Bronchial epithelial cell (primary cell): ENCODE measurements at places on chromosomes 11 and 22.

GRCh38 chr22:46569055-46569847 is 31.8 kb upstream of the CELSR1 start:
- no peak for DNase-seq

DNA sequence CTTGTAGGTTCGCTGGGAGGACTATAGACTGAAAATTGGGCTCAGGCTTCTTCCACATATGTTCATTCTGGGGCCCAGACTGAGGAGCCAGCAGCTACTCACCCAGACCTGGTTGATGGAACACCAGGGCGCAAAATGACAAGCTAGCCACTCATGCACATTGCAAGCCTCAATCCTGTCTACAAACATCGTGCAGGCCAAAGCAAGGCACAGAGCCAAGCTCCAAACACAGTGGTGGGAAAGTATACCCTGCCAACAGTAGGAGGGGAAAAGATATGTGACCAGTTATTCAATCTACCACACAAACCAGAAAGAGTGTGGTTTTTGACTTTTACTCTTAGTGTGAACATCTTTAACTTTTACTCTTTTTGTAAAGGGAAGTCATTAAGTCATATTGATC is 660.5 kb downstream of the NTM start:
- no peak for DNase-seq

GRCh38 chr11:81211050-81211449 is 1522.6 kb downstream of the FAM181B start:
- DNase-seq = no peak

DNA sequence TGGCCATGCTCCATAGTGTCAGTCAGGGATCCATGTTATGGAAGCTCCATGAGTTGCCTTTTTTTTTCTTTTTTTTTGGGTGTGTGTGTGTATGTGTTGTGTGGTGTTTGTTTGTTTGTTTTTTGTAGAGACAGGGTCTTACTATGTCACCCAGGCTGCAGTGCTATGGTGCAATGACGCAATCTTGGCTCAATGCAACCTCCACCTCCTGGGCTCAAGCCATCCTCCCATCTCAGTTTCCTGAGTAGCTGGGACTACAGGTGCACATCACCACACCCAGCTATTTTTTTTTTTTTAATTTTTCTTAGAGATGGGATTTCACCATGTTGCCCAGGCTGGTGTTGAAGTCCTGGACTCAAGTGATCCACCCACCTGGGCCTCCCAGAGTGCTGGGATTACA is 1.1 kb upstream of the TRIM22 start:
- no peak for DNase-seq

DNA sequence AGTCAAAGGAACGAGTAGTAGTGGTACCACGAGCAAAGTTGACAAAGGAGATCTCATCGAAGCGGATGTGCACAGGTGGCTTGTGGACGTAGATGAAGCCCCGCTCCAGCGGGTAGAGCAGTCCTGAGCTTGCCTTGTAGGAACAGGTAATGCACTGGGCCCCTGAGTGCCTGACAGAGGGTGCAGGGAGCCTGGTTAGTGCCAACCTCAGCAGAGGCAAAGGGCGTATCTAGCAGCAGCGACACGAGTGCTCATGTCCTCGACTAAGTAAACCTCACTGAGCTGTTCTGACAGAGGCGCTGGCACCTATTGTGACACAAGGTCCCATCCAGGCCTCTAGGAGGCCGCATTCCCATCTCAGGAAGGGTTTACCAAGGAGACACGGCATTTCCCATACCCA is 4.0 kb downstream of the SSRP1 start:
- DNase-seq = no peak

DNA sequence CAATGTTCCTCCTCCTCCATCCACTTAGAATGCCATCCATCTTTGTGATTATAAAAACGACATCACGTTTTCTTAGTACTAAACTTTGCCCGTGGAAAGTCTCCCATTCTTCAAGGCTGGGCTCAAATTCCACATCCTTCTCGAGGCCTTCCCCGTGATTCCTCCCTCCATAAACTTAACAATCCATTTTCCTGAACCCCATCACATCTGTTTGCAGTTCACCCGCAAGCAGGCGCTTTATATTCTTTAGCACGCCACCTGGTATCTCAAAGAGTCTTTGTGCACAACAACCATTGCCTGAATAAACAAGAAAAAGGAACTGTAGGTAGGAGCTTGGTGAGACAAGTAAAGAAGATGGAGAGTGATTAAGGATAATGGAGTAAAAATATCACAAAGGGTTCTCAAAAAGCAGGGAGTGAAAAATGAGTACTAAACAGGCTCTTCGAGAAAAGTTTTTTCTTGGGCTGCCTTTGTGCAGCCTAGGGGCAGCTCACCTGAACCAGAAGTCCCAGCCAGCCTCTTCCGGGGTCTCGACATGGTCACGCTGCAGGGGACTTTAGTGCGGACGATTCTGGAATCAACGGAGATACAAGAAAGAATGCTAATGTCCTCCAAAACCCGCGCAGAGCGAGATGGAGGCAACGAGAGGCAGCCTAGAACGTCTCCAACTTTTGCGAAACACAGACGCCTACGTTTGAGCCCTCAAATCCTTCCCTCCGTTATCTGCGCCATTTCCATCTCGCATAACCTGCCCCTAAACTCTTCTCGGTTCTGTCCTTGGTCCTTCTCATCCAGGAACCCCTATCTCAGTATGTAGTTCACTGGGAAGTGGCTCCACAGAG is 585 bp downstream of the THYN1 start:
- no peak for DNase-seq

DNA sequence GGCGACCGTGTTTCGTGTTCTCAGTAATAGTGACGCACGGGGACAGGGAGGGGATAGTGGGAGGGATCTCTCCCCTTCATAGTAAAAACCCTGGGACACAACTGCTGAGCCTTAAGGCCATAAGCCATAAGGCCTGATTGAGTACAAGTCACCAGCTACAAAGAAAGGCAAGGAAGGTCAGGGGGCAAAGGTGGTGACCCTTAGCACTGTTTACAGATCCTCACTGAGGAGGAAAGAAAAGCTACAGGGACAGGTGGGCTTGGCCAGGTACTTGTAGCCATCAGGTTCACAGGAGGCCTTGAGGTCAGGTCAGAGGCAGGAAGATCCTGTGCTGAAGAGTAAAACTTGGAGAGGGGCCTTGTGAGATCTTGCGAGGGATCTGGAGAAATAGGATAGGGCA is 15.1 kb upstream of the AMPD3 start:
- DNase-seq = no peak

DNA sequence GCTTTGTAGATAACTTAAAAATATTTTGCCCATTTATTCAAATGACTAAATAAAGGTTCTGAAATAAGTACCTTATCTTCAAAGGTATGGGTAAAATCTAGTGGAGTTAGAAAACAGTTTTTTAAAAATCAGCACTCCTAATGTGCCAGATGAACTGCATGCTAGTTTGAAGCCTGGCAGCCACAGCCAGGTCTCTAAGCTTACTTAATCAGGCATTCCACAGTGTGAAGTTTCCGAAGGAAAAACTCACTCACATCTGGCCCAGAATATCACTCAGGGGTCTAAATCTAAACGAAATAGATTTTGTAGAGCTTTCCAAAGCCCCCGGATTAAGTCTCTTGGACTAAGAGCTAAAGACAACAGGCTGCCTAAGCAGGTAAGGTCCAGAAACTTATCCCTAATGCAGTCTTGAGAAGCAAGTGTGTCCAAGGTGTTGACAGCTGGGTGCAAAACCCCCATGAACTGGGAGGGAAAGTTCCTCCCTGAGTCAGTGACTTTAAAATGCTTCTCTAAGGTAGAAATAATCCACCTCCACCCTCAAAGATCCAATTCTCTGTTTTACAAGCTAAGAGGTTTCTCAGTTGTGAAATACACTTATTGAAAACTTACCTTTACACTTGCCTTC is 157.6 kb downstream of the FCHSD2 start:
- DNase-seq = no peak

- no peak for DNase-seq
Observed at GRCh38 chr11:64443001-64443400, 84.0 kb downstream of the RPS6KA4 start.

DNA sequence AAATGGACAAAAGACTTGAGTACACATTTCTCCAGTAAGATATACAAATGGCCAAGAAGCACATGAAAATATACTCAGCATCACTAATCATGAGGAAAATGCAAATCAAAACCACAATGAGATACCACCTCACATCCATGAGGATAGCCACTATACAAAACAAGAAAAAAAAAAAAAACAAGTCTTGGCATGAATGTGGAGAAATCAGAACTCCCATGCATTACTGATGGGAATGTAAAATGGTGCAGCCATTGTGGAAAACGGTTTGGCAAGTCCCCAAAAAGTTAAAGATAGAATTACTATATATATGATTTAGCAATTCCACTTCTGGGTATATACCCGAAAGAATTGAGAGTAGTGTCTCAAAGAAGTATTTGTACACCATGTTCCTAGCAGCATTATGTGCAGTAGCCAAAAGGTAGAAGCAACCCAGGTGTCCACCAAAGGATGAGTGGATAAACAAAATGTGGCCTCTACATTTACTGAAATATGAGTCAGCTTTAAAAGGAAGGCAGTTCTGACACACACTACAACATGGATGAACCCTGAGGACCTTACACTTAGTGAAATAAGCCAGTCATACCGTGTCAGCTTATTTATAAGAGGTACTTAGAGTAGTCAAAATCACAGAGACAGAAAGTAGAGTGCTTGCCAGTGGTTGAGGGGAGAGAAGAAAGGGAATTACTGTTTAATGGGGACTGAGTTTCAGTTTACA is 146.3 kb downstream of the WNT7B start:
- DNase-seq = peak; percentile 82

GRCh38 chr22:44669561-44669976 is 32.4 kb upstream of the PRR5 start:
- DNase-seq = no peak

GRCh38 chr11:1770528-1770927 is 6.8 kb upstream of the CTSD start:
- DNase-seq = no peak

DNA sequence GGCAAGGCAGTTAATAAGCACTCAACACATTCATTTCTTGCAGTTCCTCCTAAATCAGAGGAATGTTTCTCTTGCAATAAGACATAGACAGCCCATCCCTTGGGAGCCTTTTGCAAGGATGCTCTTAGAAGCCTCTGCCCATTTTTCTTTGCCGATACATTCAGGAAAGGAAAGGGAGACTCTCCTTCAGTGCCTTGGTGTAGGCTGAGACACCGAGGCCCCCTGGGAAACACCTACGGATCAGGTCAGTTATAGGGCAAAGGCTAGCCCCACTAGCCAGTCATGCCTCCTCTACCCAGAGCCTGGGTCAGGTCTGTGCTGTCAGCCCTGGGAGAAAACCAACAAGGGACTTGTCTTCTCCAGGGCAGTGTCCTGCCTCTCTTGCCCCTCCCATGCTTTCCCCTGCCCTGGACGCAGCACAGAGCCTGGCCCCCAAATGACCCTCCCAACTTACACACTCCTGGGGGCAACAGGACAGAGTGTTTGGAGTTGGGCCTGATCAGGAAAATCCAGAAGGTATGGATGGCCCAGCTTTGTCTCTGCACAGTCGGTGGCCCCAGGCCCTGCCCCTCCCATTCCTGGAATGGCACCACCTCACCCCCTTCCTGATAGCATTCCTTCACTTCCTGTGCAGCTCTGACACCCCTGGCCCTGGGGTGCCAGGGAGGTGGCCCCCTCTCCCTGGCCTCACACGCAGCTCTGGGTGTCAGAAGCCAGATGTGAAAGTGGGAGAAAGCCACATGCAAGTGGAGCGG is 18.3 kb downstream of the ANKK1 start:
- no peak for DNase-seq

DNA sequence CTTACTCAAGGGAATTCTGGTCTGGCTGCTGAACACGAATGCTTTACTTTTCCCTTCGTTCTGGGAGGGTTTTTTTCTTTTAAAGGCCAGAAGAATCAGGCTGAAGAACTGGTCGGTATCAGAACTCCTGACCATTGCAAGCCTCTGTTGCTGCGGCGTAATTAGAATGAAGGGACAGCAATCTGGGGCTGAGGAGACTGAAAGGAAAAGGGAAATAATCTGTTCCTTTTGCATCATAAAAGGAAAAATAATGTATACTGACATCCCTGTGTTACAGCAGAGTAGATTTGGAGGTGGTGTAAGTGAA is 670 bp downstream of the SC5D start:
- peak; percentile 26 for DNase-seq

GRCh38 chr11:132405728-132406127 is 1035.3 kb downstream of the NTM start:
- DNase-seq = no peak

DNA sequence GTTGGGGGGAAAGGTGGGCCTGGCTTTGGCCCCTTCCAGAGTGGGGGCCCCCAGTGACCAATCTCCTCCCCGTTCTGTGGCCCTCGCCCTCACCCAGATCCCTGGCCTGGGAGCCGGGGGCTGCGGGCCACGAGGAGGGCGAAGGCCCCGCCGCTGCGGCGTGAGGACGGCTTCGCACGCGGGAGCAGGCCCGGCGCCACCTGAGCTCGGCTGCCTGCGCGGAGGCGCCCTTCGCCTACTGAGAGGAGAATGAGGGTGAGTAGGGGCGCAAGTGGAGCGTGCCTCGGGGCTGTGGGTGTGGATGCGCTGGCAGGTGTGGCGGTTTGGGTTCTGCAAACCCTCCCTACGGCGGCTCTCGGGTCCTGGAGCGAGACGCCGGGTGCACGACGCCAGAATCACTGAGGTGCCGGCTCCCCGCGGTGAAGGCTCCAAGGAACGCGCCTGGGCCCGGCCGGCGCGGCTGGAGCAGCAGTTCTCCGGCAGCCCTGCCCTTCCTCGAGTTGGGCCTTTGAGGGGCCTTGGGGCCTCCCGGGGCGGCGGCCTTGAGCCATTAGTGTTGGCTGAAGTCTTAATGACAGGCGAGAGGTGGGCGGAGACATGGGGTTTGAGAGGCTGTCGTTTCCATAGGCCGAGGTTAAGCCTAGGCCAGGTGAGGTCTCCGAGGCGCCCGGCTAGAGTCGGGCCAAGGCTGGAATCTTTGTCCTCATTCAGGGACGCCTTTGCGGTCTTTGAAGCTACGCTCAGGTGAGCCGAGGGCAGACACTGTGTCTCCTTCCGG is 65.3 kb downstream of the CTTN start:
- no peak for DNase-seq

- peak; percentile 55 for DNase-seq
Observed at GRCh38 chr11:14617241-14618027, 26.2 kb upstream of the PDE3B start.

DNA sequence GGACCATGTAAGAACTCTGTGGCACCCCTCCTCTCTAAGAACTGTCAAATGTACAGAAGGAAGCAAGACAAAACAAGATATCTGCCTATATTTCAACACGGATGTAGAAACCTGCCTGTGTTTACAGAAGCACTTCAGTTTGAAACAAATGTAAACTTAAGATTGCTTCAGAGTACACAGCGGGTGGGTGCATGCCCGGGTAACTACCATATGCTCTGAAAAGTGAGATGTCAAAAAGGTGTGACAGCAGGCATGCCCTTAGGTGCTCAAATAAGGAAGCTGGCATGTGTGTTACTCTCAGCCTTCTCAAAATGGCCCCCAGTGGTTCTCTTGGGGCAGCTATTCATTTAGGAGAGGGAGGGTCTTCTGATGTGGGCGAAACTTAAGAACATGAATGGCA is 5.2 kb downstream of the ACP2 start:
- peak; percentile 73 for DNase-seq

DNA sequence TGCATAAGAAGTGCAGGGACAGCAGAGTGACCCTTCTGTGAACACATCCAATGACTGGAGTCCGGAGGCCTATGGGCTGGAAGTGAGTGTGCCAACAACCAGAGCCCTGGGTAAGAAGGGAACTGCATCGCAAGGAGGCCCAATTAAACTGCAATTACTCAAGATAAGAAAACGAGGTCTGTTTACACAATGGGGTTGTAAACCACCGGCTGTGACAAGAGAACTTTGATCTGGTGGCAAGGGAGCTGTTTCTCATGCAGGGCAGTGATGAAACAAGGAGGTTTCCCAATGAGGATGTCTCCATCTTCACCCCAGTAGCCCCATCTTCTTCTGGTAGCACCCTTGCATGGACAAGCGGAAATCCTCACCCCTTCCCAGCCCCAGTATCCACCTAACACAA is 21.5 kb downstream of the ETS1 start:
- DNase-seq = no peak
